SHP77 treated with DMSO at 0.1 percent for 48 hours (cell line): ENCODE measurements at places on chromosomes 7 and 10.

- DNase-seq: no peak
Observed at GRCh38 chr10:86335257-86335656, 31.3 kb downstream of the GRID1 start.

GRCh38 chr10:132273966-132274365, 33.8 kb downstream of the STK32C start:
- no peak for DNase-seq

DNA sequence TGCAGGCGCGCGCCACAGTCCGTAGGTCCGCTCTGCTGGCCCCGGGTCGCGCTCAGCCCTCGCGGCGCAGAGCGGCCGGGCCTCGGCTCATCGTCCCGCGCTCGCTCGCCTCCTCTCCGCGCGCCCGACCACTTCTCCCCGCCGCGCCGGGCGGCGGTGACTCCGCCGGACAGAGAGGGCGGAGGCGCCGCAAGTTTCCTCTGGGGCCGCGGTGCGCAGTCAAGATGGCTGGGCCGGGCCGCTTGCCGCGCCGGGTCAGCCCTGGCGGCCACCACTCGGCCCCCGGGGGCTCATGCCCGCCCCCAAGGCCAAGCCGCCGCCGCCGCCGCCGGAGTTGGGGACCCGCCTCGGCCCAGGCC, 441 bp downstream of the FZD8 start:
- no peak for DNase-seq

DNA sequence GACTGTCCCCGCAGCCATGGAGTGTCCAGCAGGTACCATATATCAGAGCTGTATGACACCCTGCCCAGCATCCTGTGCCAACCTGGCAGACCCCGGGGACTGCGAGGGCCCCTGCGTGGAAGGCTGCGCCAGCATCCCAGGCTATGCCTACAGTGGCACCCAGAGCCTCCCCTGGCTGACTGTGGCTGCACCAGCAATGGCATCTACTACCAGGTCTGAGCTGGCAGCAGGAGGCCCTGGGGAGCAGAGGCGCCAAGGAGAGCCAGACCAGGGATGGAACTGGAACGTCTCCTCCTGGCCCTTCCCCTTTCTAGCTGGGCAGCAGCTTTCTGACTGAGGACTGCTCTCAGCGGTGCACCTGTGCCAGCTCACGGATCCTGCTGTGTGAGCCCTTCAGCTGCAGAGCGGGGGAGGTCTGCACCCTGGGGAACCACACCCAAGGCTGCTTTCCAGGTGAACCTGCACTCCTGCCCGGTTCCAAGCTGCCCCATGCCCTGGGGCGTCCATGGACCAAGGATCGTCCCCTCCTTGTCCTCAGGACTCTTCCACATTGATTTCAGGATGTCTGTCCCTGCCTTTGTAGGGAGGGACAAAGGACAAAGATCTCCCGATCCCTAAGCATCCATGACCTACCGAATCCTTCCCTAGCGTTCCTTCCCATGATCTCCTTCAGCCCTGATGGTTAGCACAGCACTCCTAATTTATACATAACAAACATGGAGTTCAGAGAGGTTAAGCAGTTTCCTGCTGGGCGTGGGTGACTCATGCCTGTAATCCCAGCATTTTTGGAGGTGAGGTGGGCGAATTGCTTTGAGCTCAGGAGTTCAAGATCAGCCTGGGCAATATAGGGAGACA, 33.3 kb downstream of the EPHB4 start:
- DNase-seq: no peak

DNA sequence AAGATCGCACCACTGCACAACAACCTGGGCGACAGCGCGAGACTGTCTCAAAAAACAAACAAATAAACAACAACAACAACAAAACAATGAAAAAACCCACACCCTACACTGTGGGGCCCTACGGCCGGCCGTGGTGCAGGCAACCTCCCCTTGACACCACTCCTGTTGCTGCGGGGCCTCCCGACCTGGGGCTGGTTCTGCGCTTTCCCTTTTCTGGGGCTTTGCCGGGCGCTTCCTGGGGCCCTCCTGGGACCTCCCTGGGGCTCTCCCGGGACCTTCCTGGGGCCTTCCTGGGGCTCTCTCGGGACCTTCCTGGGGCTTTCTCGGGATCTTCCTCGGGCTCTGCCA, 46.6 kb downstream of the INSIG1 start:
- DNase-seq: no peak

GRCh38 chr10:102779680-102780526, 36.2 kb downstream of the WBP1L start:
- no peak for DNase-seq

DNA sequence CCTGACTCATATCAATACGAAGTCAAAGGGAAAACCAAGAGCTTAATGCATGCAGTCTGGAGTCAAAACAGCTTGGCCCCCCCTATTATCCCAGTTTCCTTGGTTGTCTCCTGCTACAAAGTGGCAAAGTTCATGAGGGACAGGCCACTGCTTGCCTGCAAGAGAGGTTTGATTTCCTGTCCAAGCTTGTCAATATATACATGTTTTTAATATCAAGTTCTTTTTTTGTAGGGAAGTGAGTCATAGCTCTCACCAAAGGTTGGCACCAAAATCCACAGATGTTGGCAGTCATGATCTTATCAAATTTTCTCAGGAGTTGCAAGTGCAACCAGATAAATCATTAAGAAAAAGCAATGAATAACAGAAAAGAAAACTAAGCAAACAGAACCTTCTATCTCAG, 176.8 kb downstream of the COBL start:
- no peak for DNase-seq

GRCh38 chr7:45223728-45224630, 66.4 kb downstream of the RAMP3 start:
- no peak for DNase-seq

- DNase-seq: no peak
Observed at GRCh38 chr7:103348452-103348851, 1.0 kb downstream of the PSMC2 start.

DNA sequence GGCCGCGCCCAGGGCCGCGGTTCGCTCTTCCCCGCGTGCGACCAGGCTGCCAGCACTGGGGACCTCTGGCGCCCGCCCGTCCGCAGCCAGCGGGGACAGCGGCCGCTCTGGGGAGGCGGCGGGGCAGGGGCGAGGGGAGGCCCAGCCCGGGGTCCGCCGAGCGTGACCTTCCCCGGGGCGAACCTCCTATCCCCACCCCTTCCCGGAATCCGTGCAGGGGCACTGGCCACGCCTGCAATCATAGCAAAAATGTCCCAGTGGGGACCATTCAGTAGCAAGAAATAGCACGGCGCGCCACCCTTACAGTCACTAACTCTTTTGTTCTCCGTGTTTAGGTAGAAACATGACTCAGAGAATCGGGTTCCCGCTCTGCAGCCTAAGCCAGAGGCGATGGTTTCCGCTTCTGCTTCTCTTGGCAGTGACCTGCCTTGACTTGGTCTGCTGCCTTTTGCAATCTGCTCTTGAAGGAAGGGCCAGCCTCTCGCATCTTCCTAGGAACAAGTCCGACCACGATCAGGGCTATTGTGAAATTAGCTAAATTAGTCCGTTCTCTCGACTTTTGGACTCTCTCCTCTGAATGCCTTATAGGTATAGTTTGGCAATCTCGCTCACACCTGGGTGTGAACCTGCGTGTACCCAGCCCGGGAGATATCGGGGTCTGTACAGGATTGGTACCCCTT, 79.3 kb upstream of the ACBD5 start:
- DNase-seq: no peak

DNA sequence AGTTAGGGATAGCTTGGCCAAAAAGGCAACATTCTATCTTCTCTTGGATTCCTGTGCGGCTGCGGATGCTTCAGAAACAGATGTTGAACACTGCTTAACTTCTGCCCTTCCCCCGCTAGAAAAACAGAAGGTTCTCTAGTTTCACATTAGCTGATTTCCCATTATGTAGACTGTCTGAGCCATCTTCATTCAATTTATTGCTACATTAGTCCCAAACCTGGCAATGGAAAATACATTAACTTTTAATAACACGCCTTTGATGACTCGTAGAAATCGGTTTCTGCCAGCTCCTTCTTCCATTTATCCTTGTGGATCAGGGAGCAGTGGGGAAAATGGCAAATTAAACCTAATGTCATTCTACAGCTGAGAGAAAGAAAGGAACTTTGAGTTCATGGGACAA, 119.9 kb downstream of the SLC16A9 start:
- DNase-seq: no peak

GRCh38 chr7:43198599-43199090, 86.2 kb downstream of the HECW1 start:
- no peak for DNase-seq

DNA sequence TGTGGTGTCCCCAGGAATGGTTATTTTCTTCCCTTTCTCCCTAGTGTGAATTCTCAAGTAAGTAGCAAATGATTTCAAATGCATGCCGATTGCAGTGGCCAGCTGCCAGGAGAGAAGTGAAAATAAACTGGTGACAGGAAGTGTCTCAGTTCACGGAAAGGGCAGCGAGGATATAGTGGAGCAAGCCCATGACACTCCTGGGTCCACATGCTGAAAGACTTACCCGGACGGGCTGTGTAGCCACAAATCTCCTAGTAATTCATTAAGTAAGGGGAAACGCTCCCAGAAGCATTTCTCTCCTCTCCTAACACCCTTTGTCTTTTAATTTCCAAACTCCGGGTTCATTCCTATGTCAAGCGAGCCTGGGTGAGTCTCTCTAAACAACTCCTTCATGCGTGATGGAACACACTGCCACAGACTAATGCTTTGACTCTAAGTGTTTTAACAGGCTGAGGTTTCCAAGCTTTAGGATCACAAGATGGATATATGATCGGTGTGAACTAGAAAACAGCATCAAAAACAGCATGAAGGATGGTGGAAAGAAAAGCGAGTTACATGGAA, 125.6 kb downstream of the CYP26A1 start:
- DNase-seq: no peak

GRCh38 chr10:62961951-62962523, 145.9 kb upstream of the EGR2 start:
- no peak for DNase-seq

- DNase-seq: no peak
Observed at GRCh38 chr7:1244700-1245523, 12.2 kb downstream of the UNCX start.

- no peak for DNase-seq
Observed at GRCh38 chr7:73896454-73896853, 35.5 kb downstream of the TMEM270 start.

DNA sequence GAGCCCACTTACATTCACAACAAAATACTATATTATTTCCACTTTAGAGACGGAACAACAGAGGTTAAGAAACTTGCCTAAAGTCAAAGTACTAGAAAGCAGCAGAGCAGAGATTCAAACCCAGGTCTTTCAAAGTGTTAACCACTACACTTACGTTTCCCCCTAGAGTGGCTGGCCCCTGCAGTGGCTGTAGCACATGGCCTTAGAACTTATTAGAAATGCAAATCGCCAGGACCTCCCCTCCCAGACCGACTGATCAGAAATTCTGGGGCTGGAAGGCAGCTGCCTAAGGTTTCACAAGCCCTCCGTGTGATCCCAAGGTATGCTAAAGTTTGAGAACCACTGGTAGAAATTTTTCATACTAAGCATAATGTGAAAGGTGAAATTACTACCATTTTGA, 8.1 kb downstream of the MPP7 start:
- DNase-seq: no peak

- DNase-seq: no peak
Observed at GRCh38 chr10:97390091-97390490, 11.0 kb downstream of the RRP12 start.

- DNase-seq: no peak
Observed at GRCh38 chr7:115940460-115941060, 90.0 kb downstream of the TFEC start.
